ENCODE measurements at places on chromosomes 1 and 21.
A peak's percentile ranks its signal among the peaks of the same experiment; 100 is the strongest.

DNA sequence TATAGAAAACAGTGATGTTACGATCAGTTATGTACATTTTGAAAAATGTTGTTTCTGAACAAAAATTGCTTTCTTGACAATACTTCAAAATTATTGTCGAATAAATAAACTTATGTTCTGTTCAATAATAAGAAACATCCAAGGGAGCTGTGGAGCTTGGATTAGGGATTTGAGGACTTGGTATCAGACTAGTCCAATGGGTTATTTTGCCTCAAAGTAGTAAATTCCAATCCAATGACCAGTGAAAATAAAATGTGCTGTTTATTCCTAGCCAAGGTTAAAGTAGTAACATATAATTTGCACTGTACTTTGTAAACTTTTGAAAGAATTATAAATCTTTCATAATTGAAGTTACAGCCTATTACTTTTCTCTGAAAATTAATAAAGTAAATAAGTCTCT, 79.1 kb upstream of the IVNS1ABP start:
- DNase-seq: peak; percentile 56

DNA sequence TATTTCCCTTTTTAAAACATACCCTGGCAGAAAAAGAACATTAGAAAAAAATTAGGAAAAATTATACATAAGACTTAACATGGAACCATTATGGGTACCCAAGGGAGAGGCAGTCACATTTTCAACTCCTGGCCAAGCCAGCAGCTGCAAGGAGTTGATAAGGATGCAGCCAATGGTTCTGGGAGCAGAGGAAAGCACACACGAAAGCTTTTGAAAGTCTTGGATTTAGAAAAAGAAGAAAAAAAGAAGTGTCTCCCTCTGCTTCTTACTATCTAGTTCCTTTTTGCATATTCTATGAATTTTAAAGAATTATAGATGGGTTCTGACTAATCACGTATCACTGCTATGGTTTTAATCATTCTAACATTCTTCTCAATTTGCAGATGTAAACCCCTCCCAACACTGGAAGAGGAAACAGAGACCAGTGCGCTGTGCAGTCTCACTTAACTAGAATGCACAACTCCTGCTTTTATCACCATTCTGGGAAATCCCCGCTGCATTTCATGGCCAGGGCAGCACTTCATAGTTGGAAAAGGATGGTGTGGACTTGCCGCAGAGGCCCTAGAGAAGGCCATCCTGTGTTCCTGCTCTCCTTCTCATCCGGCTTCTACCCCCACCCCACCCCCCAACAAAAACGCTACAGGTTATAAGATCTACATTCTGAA, 2.7 kb upstream of the CD58 start:
- peak; percentile 41 for DNase-seq

- DNase-seq: peak; percentile 43
Measured at GRCh38 chr1:17507915-17508314, 31.6 kb upstream of the ARHGEF10L start.

DNA sequence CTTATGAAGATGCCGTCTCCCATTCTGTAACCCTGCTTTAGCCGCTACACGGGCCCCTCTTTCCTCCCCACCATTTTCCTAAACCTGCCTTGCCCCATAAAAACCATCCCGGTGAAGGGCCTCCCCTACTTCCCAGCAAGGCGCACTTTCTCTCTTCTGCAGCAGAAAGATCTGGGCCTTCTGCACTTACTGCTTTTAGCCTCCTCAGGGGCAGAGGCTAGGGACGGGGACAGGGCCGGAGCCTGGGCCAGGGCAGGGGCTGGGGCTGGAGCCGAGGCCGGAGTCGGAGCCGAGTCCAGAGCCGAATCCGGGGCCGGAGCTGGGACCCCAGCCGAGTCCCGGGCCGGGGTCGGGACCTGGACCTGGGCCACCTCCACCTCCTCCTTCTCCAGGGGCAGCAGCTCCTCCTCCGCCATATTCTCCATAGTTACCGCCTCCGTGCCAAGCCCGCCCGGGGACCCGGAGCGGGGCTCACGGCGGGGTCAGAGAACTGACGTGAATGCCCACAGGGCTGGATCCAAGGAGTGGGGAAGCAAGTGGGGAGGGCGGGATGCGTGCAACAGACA, 382 bp downstream of the TRMT1L start:
- no peak for DNase-seq

GRCh38 chr21:43921979-43922945, 57.2 kb downstream of the AGPAT3 start:
- DNase-seq: no peak

DNA sequence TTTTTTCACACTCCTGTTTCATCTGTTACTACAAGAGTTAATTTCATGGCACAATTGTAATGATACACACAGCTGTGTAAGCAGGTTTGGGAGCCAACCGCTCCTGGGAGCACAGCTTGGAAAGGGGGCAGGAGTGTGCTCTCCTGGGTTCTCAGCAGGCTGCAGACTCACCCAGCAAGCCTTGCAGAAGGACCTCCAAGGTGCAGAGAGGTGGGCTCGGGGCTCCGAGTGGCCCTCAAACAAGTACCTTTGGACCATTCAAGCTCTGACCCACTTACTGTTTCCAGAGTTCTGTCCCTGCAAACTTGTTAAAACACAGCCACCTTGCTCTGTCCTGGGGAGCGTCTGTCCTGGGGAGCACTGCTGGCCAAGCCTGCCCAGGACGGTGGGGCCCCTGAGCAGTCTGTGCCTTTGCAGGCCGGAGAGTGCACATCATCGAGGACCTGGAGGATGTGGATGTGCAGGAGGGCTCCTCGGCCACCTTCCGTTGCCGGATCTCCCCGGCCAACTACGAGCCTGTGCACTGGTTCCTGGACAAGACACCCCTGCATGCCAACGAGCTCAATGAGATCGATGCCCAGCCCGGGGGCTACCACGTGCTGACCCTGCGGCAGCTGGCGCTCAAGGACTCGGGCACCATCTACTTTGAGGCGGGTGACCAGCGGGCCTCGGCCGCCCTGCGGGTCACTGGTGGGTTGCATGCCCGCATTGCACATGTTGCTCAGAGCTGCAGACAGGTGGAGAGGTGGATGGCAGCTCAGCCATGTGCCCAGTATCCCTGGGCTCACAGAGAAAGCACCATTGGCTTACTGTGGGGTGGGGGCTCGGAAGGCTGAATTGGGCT, 78.0 kb downstream of the OBSCN start:
- no peak for DNase-seq

DNA sequence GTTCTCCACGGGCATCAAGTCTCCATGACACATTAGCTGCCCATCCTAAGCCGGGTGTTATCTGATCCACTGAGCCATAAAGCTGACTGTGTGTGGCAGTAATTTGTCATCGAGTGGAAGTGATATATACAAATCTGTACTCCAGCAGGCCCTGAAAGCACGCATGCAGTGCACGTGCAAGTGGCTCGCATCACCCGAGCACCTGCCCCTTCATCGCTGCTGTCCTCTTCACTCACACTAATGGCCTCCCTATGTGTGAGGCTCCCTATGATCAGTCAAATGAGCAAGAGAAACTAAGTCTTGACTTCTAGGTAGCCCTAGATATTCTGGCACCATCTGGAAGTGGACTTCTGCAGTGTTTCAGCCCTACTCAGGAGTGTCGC, 248.6 kb downstream of the MATN1 start:
- no peak for DNase-seq

GRCh38 chr1:37131281-37131680, 97.0 kb upstream of the GRIK3 start:
- no peak for DNase-seq

DNA sequence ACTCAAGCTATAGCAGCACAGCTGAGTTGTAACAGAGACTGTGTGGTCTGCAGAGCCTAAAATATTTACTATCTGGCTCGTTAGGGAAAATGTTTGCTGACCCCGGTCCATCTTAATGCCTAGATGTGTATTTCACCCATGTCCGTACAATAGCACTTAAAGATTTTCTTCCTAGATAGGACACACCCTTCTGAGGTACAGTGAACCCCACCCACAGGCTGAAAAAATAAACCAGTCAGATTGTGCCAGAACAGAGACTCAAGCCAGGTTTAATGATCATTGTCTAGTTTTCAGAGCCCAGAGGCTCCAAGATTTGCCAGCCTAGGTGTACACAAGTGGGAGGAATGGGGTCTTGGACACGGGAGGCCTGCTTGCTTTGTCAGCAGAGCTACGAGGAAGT, 5.6 kb downstream of the AMIGO1 start:
- no peak for DNase-seq

DNA sequence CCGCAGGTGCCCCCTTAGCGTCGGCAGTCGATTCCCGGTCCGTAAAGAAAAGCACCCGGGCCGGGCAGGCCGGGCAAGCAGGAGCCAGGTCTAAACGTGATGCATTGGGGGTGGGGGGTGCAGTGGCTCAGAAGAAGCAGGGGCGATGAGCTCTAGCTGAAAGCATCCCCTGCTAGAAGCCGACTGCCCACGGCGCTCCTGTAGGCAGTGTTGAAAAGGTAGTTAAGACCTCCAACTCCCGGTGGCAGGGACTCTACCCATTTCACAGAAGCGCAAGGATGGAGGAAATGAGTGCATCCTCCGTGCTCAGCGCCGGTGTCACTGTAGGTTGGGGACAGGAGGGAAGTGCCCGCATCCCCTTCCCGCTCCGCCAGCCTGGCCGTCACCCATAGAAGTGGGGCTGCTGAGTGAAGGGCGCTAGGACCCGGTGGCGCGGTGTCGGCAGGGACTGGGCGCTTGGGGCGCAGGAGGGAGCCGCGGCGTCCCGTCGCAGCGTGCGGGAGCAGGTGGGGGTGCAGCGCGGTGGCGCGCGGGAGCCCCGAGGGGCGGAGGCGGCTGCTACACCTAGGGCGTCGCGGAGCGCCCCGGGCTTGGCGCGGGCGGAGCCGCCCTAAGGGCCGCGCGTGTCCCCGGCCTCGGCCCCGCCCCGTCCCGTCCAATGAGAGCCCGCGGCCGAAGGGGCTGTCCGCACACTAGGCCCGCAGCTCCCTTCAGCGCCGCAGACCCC, at the start of gene WNT2B:
Gene WNT2B, plus strand, starts transcription at position 688 of the 727 bp plus-strand sequence. CDS start 298 bp downstream, outside the sequence.
- peak; percentile 62 for DNase-seq

GRCh38 chr1:31761883-31762282, 2.3 kb downstream of the ADGRB2 start:
- DNase-seq: peak; percentile 38

GRCh38 chr1:184622136-184622823, 132.4 kb downstream of the EDEM3 start:
- peak; percentile 81 for DNase-seq

GRCh38 chr21:46667741-46668380, 32.4 kb downstream of the PRMT2 start:
- DNase-seq: peak; percentile 52

DNA sequence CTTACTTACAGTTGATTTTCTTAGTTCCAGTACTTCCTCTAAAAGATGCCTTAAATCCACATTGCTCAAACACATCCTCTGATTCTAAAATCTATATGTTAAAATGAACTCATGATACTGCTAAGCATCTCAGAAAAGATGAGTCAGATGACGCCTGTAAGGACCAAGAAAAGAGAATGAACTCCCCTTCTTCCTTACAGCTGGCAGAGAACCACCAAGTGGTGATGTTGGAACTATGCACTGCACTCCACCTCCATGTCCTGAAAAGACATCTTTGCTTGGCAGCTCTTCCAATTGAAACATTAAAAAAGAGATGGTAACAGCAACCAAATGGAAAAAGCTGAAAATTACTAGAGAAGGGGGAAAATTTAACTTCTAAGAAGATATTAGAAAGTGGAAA, 648.8 kb downstream of the PTPRC start:
- DNase-seq: no peak

- DNase-seq: no peak
Measured at GRCh38 chr1:54112705-54113368, 40.0 kb downstream of the CDCP2 start.

- DNase-seq: no peak
Measured at GRCh38 chr1:170436928-170437327, 95.0 kb upstream of the GORAB start.

DNA sequence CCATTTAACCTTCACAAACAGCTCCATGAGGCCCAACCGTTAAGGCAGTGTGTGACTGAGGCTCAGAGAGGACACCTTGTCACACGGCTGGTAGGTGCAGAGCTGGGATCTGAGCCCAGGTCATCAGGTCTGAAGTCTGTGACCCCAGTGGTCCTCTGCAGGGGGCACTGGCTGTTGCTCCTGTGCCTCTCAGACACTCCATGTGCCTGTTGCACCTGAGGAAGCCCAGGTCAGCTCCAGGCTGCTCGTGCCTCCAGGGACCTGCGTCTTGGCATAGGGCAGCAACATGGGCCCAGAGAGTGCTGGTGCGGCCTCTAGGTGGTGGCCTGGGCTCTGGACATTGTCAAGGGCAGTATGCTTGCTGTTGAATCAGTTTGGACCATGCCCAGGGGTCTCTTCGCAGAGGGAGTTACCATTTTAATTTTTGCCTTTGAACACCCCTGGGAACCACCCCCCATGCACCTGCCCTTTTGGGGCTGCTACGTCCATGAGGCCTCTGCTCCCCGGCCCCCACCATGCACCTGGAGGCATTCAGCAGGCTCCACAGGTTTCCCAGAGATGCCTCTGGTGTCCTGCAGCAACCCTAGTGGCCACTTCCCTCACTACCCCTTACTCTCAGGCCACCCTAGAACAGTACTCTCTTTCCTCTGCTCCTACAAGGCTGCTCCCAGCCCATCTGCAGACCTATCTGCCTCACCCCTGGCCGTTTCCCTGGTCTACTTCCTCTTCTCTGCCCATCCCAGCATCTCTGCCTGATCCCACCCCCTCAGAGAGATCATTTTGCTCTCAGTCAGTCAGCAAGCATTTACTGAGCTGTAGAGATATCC, 25.2 kb upstream of the EPS8L3 start:
- no peak for DNase-seq

DNA sequence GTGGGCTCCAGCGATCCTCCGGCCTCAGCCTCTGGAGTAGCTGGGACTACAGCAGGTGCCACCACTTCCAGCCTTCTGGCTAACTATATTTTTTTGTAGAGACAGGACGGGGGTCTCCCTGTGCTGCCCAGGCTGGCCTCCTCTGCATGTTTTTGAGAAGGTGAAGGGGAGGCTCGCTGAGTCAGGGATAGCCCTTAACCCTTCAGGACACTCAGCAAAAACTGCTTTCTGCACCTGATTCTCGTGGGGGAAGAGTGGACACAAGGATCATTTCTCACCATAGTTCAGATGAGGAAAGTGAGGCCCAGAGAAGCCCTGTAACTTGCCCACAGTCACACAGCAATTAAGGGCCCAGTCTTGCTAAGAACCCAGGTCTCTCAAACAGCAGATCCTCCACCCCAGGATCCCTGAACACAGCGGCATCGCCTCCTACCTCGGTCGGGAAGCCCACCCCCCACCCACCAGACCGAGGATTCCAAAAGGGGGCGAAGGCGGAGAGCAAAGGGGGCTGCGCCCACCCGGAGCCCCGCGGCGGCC, 1.3 kb downstream of the FGR start:
- DNase-seq: no peak

DNA sequence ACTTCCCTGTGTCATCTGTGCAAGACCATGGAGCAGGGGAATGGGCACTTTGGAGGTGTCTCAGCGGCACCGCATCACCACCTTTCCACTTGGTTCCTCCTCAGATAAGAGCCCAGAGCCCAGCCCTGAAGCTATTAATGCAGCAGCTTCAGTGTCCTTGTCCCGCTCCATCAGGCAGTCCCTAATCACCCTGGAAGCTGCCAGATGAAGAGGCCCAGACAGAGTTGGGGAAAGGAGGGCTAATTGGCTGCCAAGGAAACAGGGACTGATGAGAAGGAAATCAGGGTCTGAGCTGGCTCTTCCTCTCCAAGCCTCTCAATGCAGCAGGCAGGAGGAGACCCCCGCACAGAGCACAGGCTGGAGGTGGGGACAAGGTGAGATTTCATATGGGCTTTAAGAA, 83.1 kb upstream of the KLHDC7A start:
- no peak for DNase-seq
